Activated naive CD4-positive, alpha-beta T cell (primary cell): ENCODE measurements at places on chromosomes 5 and 9.

GRCh38 chr9:132486706-132487350 is 76.8 kb downstream of the CFAP77 start:
- peak; percentile 14 for DNase-seq

- DNase-seq: no peak
These were observed 15.5 kb upstream of the CTSL start for GRCh38 chr9:87710443-87710842.

GRCh38 chr5:53890490-53890889 is 330.1 kb downstream of the NDUFS4 start:
- DNase-seq: no peak

DNA sequence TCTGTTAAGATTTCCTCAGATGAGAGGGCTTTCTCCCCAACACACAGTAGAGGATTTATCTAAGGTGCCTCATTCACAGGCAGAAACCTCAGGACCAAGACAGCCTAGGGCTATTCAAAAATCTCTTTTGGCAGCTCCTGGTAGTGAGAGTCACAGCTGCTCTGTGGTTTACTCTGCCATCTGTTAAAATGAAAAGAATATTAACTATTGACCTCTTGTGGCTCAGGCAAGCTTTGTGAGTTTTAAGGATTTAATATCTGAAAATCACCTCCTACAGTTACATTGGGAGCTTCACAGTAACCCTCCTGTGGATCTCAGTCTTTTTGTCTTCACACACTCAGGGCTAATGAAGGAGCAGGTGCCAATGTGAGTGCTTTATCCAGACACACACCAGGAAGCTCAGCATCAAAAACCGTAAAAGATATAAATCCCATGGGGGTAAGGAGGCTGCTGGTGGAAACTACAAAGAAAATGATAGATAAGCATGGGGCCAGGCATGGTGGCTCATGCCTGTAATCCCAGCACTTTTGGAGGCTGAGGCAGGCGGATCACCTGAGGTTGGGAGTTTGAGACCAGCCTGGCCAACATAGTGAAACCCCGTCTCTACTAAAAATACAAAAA is 29.7 kb downstream of the PPP1R2B start:
- no peak for DNase-seq

GRCh38 chr5:157469073-157469472 is 9.1 kb downstream of the NIPAL4 start:
- no peak for DNase-seq

DNA sequence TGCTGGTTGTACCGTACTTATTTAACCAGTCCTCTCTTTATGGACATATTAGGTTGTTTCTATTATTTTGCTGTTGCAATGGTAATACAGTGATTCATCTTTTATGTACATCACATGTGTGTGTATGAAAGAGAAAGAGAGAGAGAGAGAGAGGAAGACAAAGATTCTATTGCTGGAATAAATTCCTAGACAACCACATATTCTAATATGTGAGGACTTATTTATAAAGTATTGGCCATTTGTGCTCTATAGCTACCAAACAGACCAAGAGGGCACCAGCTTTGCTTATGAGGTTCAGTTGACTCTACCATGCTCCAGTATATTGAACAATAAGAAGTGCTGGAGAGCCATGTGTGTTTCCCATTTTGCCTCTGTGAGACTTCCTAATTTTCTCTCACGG is 513.5 kb downstream of the DMAC1 start:
- DNase-seq: no peak

- no peak for DNase-seq
These were observed 45.9 kb downstream of the RGS3 start for GRCh38 chr9:113509463-113509862.

DNA sequence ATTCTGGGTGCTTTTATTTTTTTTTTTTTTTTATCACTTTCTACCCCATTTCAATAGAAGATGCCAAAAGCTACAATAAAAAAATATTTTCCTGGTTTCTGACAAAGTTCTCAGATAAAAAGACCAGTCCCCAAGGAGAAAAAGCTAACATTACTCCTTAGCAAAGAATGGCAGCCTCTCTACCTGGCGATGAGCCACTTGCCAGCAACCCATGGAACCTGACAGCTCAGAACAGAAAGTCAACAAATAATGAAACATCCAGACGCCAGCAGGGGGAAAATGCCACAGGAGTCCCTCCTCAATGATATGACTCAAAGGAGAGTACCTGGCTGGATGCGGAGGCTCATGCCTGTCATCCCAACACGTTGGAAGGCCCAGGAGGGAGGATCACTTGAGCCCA is 123.2 kb downstream of the MYO10 start:
- no peak for DNase-seq

DNA sequence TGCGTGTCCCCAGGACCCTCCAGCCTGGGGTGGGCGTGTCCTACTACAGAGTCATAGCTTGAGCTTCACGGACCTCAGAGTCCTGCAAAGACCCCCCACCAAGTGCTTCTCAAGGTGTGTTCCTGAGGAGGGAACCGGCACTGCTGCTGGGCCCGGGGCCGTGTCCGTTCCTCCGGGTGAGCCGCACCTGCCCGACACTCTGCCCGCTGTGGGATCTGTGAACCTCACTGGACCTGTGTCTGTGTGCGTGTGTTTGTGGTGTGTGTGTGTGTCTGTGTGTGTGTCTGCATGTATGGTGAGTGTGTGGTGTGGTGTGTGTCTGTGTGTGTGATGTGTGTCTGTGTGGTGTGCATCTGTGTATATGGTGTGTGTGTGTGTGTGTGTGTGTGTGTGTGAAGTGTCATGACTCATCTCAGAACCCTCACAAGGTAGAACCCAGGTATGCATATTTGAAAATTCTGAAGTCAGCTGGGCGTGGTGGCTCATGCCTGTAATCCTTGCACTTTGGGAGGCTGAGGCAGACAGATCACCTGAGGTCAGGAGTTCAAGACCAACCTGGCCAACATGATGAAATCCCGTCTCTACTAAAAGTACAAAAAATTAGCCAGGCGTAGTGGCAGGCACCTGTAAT is 40.9 kb upstream of the RXRA start:
- no peak for DNase-seq

DNA sequence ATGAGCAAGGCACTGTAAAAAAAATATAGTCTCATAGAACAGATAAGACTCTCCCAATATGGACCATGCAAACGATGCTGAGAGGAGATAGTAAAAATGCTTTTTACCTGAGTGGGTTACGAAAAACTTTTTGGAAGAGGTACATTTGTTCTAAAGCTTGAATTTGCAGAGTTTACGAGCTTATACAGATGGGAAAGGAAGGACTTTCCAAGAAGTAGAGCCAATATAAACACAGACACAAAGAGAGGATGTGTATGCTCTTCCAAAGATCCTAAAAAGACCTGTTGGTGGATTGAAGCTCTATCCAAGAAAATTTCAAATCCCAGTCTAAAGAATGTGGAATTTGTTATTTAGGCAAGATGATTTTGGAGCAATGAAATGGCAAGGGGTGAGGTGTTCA is 127.1 kb upstream of the SLCO6A1 start:
- DNase-seq: no peak

- DNase-seq: no peak
These were observed 7.6 kb upstream of the ASS1 start for GRCh38 chr9:130437011-130437789.

- DNase-seq: no peak
These were observed 41.4 kb upstream of the IFNK start for GRCh38 chr9:27482709-27483108.

- DNase-seq: no peak
These were observed 44.6 kb downstream of the AOPEP start for GRCh38 chr9:94771096-94771495.

GRCh38 chr5:107997338-107997980 is 326.7 kb upstream of the EFNA5 start:
- DNase-seq: no peak

DNA sequence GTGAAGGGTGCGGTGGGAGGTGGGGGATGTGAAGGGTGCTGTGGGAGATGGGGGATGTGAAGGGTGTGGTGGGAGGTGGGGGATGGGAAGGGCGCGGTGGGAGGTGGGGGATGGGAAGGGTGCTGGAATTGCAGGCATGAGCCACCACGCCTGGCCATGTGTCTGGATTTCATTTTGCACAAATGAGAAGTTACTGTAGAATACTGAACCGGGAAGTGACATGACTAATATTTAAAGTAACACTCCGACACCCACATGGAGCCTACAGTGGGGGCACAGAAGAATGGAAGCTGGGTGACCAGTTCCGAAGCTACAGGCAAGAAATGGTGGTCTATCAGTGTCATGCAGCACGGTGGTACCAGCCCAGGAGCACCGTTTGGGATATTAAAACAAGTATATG is 69.9 kb upstream of the SPTLC1 start:
- DNase-seq: no peak

DNA sequence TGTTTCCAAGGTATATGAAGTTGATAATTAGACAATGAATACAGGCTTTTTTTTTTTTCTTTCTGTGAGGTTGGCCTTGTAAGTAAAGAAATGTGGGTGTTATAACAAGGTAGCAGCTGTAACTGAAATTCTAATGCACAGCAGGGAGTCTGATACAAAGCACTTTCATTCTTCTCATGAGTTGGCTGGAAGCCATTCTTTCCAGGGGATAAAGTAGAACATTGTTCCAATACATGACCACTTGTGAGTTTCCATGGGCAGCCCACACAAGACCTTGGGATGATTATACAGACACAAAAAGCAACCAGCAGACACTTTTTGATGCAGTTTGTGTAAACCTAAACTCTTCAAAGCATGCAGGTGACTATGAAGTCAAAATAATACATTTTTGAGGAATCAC is 1785.9 kb upstream of the WWC1 start:
- DNase-seq: no peak

GRCh38 chr5:143251946-143252345 is 151.5 kb downstream of the NR3C1 start:
- DNase-seq: no peak

GRCh38 chr9:84851935-84852585 is 182.5 kb downstream of the NTRK2 start:
- no peak for DNase-seq

DNA sequence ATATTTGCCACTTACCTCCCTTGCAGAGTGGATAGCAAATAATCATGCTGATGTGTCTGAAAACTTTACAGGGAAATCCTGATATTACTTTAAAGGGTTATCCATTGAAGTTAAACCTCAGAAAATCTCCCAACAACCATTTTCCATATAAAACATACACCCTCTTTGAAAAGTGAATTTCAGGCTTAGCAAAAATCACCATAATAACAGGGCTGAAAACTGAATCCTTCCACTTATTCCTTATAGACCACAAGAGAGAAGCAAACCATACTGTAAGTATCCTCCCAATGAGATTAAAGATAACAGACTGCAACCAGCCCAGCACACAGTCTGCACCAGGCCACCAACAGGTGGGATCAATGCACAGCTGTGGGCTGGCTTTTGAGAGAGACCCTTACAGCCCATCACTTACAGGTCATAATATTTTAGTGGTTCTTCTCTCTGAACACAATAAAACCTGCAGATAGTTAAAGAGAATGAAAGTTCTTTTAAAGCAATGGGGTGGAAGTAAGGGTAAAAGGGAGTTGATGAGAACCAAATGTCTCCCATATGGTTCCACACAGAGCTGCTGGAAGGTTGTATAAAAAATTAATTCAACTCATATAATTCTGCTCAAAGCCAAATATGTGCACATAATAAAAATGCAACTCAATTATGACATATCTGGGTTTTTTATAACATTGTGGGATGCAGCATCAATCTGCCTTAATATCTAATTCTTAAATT is 376.2 kb upstream of the GRAMD2B start:
- no peak for DNase-seq

- no peak for DNase-seq
These were observed 29.9 kb downstream of the CD180 start for GRCh38 chr5:67166460-67167285.

DNA sequence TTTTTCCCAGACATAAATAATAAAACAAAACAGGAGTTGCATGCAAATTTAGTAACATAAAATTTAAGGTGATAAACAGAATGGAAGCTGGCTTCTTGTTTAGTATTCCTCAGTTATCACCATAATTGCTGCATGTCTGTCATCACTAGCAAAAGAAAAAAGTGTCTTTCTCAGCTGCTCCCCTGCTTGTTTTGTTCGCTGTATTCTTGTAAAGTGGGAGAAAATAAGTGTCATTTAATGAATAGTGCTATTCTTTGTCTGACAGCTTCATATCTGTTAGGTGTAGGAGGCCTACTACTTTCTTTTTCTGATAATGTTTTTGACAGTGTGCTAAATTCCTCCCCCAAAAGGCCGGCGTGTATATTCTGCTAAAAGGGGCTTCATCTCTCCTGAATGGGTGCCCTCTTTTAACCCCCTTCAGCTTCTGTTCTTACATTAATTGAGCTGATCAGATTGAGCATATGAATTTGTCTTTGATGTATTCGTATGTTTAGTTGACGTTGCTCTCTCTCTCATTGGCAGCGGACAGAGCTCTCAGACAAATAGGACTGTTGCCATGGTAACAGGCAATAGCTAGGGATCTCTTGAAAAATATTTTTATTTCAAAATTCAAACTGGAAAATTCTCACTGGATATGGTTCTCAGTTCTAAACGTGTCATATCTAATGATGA is 303.8 kb downstream of the KIAA0825 start:
- no peak for DNase-seq

GRCh38 chr5:174083056-174083827 is 37.7 kb downstream of the NSG2 start:
- no peak for DNase-seq

DNA sequence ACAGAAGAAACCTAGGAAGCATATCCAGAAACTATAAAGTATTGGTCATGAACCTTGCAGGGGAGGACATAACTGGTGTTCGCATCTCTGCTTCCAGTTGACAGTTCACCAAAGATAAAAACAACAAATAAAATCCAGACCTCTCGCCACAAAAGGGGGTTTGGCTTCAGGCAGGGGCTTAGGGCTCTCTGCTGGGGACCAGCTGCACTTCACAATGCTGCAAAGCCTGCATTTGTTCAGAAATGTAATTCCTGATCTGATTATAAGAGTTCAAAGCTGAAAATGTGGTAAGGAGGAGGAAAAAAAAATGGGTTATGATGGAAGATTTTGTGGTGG is 79.0 kb downstream of the PDE4D start:
- no peak for DNase-seq

DNA sequence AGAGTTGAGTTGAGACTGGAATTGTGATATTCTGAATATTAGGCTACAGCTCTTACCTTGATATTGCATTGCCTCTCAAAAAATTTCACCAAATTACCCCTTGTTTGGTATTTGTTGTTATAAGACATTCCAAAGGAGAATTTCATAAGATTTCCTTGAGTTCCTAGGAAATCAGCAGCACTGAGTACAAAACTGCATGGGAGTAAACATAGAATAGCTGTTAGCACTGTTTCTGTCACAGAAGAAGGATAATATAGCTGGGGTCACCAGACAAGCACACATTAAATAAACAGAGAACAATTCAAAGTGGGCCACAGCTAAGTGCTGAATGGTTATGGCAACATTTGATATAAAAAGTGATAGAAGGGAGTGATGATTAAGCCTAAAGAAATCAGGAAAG is 724.3 kb downstream of the PRELID2 start:
- DNase-seq: no peak

- no peak for DNase-seq
These were observed 93.6 kb downstream of the DTWD2 start for GRCh38 chr5:118894709-118895108.

- DNase-seq: no peak
These were observed 164.7 kb upstream of the IRX4 start for GRCh38 chr5:2047341-2047927.
